ENCODE measurements at places on chromosomes 3 and 15.

DNA sequence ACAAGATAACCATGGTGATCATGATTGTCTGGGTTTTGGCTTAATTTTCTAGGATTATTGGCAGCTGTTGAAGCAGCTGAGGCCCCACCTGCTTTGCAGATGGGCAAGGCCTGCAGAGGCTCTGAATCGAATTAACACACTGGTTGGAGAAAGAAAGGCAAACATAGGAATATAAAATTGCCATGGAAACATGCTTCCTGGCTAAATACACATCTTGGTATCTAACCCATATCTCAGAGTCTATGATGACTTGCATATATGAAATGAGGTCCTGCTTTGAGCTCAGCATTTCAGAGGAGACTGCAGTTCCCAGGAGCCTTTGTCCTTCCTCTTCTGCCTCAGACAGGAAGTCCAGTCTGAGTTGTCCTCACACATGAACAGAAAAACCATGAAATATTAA is 24.3 kb upstream of the SV2B start:
- DNase-seq = no peak

DNA sequence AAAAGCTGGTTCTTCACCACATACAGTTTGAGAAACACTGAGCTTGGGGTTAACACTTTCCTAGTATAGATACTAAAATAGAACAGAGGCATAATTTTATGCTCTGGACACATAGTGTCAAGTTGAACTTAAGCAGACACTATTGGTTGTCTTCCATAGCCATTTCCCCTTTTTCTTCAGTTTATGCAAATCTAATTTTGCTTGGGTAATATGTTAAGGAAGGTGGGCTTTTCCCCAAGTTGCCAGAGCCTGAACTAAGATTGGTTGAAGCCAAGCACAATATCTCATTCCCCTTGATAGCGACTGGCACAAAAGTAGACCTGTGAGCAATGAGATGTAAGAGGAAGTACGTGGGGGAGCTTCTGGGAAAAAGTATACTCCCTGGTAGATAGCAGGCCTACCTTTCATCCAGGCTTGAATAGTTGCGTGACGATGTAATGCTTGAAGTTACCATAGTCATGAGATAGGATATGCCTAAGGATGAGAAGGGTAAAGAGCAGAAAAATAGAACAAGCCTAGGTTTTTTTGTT is 4.5 kb upstream of the POPDC2 start:
- DNase-seq = no peak

DNA sequence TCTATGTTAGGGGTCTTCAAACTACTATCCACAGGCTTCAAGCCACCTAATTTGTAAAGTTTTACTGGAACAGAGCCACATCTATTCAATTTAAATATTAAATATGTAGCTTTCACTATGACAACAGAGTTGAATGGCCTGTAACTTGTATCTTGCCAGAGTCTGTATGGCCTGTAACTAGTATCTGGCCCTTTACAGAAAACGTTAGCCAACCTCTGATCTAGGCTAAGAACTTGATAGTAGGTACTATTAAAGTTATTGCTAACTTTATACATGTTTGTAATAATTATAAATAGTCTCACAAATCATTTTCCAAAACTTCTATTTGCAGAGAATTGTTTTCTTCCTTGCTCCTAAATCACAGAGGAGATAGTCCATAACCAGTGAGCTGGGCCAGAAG is 40.0 kb downstream of the ANKRD28 start:
- DNase-seq = no peak

GRCh38 chr15:63986751-63987341 is 59.4 kb downstream of the DAPK2 start:
- DNase-seq = no peak

DNA sequence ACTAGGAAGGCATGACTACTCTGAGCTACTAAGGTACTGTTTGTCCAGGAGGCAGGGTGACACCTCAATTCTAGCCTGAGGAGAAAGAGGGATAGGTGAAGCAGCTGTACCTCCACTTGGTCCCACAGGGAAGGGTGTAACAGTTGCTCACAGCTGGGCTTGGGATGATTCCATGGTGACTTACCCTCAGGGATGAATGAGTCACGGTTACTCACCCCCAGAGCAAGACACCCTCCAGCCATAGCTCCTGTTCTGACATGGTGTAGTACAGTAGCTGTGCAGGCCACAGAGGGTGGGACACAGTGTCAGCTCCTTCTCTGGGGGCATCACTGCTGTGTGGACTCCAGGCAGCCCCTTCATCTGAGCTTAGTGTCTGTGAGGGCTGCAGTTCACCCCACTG is 868.6 kb upstream of the SEMA6D start:
- no peak for DNase-seq

DNA sequence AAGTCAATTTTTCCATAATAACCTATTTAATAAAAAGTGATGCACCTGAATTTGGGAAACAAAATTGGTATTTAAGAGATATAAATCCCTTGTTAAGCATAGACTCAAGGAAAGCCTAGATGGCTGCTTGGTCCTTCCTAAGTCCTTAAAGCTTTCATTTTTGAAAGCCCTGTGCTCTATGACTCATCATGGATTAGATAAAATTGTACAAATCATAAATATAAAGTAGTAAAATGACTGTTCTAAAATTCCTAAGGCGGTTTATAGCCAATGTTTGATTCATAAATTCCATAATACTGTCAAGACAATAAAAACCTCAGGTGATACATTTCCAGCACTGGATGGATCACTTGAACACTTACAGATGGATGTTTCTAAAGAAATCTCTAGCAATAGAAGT is 730.8 kb upstream of the EPHA6 start:
- no peak for DNase-seq

GRCh38 chr3:14678015-14678503 is 3.1 kb downstream of the C3orf20 start:
- no peak for DNase-seq
